Mesenteric fat pad (tissue), 1 donor: ENCODE measurements at places on chromosomes 5 and 9.

- DNase-seq, result no peak
These were observed 8.1 kb upstream of the RNU6ATAC start for GRCh38 chr9:134172198-134173126.

DNA sequence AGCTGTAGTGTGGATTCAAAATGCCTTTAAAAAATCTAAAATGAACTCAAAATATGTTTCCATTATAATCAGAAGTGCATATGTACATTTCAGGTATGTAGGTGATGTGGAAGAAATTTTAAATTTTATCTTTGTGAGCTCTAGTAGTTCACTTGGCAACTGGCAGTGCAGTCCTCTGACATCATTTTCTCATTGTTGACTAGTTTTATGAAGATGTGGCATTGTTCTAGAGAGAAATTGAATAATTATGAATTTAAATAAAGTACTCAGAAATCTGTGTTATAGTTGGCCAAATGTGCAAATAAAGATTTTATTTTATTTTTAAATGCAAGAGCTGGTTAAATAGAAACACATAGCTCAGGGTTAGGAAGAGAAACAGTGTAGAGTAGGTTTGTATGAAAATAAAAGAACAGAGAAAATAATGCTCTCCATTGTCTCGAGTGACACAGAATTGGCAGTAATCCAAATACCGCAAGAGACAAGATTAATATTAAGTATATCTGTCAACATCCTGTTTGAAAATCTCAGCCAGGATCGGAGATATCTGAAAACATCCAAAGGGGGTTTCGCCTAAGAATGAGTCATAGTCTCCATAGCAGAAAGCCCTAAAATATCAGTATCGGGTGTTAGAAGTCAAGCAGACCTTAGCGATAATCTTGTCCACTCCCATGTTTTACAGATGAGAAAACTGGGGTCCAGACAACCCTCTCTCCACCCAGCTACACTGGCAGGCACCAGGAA is 189.4 kb downstream of the CCDC192 start:
- DNase-seq, result no peak

GRCh38 chr9:81664638-81665222 is 24.6 kb downstream of the TLE1 start:
- DNase-seq, result no peak

DNA sequence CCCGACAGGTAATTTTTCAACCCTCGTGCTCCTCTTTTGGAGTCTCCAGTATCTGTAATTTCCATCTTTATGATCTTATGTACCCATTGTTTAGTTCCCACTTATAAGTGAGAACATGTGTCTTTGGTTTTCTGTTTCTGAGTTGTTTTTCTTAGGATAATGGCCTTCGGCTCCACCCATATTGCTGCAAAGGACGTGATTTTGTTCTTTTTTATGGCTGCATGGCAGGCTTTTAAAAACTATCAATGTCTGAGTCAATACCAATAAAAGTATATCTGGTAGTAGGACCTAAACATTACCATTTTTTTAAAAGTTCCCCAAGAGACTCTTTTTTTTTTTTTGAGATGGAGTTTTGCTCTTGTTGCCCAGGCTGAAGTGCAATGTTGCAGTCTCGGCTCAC is 3.9 kb upstream of the SLC26A2 start:
- no peak for DNase-seq

GRCh38 chr5:11037941-11038340 is 276.9 kb upstream of the DAP start:
- no peak for DNase-seq

GRCh38 chr9:110105107-110105506 is 102.9 kb downstream of the C9orf152 start:
- no peak for DNase-seq

DNA sequence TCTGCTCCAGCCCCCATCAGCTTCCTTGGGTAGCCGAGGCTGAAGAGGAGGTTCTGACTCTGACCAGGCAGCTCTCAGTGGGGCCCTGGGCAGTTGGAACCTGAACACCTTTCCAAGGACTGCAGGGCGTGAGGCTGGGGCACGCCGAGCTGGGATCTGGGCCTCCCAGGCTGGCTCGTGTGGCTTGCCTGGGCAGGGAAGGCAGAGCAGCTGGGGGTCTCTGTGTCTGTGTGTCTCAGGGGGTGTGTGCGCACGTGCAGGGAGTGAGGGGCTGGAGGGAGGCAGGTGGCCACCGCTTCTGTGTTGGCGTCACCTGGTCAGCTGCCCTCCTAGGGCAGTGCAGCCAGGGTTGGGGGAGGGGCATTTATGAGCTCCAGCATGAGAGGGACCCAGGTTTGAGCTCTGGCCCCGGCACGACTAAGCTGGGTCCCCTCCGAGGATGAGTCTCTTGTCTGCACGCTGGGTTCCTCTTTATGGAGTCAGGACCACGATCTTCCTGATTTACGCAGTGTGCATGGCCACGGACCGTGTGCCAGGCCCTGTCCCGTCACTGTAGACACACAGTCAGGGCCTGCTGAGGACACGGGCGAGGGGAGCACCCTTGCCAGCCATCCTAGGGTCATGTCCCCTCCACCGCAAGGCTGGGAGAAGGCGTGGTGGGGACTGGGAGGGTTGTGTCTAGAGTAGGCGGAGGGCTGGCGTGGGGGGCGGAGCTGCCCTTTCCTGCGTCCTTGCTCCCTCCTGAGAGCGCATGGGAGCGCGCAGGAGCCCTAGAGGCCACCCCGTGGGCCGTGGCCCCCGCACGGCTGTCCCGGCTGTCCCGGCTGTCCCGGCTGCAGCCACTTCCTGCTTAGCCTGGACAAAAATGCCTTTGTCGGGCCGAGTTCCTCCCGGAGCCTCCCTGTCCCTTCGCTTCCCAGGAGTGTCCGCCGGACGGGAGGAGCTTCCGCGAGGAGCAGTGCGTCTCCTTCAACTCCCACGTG is 4.6 kb downstream of the ADAMTSL2 start:
- DNase-seq, result no peak

- DNase-seq, result no peak
These were observed 67.6 kb downstream of the FYB1 start for GRCh38 chr5:39151745-39152144.

- DNase-seq, result no peak
These were observed 796.5 kb upstream of the ARRDC3 start for GRCh38 chr5:92179651-92180050.

- no peak for DNase-seq
These were observed 242.1 kb downstream of the ZNF608 start for GRCh38 chr5:124504081-124504916.

DNA sequence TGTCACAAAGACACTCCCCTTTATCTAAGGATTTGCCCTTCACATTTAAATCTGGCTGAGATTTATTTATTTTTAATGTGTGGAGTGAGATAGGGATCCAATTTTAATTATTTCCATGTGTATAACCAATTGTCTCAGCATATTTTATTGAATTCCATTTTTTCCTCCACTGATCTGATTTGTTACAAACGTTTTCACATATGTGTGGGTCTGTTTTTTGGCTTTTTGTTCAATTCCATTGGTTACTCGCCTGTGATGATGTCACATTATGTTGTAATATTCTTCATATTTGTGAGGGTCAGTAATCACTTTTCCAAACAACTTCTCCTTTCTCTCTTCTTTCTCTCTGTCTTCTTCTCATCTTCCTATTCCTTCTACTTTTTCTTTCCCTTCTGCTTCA is 278.3 kb upstream of the RFX3 start:
- no peak for DNase-seq

DNA sequence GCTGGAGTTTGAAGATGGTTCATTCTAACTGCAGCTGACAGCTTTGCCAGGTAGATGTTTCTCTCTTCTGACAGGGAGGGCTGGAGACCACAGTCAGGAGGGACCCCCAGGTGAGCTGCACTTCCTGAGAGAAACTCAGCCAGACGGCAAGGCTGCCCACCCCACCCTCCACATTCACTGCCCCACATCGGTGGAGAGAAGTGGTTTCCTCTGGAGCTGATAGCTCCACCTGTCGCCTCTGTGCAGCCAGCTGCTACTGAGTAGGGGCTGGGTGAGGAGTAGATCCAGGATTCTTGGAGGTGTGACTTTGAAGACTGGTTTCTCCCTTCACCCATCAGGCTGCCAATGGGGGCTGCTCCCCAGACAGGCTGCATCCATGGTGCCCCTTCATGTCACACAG is 175.0 kb downstream of the CARTPT start:
- no peak for DNase-seq

DNA sequence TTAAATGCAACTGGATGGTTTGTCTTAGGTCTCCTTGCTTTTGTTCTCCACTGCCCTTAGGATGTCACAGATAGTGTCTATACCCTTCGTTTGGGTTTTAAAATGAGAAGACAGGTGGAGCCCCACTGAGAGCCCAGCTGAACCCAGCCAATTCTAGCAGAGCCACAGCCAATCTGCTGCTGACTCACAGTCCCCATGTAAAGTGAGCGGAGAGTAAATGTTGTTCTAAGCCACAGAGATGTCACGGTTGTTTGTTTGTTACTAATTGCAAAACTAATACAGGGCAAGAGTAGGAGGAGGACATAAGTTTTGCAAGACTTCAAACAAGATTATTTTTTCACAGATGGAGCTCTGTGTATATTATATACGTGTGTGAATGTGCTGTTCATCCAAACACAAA is 50.5 kb upstream of the AGXT2 start:
- DNase-seq, result no peak

GRCh38 chr9:136644593-136645351 is 17.9 kb upstream of the EGFL7 start:
- DNase-seq, result peak; percentile 96

- DNase-seq, result no peak
These were observed 158.1 kb downstream of the CETN3 start for GRCh38 chr5:90251447-90251846.
